ENCODE measurements at places on chromosomes 7 and 10.
A peak's percentile ranks its signal among the peaks of the same experiment; 100 is the strongest.

GRCh38 chr7:118753479-118753878 lies 529.0 kb downstream of the ANKRD7 start:
- DNase-seq = no peak

DNA sequence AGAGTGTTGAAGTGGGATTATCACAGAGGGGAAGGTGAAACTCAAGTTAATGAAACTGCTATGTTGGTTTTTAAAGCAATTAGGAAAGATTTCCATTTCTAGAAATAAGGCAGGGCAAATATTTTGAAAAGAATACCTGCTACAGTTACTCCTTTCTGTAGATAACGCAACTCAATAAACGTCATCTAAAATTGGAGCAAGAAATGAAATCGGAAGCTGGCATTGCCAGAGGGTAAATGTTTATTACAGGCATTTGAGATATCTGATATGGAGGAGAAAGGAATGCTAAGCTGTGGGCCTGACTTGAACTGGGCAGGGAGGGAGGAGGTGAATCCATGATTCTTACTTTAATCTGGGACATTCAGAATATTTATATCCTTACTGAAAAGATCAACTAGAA lies 217.0 kb upstream of the ADARB2 start:
- DNase-seq = no peak

- DNase-seq = peak; percentile 23
Measured at GRCh38 chr7:47007471-47007870, 574.4 kb downstream of the TNS3 start.

DNA sequence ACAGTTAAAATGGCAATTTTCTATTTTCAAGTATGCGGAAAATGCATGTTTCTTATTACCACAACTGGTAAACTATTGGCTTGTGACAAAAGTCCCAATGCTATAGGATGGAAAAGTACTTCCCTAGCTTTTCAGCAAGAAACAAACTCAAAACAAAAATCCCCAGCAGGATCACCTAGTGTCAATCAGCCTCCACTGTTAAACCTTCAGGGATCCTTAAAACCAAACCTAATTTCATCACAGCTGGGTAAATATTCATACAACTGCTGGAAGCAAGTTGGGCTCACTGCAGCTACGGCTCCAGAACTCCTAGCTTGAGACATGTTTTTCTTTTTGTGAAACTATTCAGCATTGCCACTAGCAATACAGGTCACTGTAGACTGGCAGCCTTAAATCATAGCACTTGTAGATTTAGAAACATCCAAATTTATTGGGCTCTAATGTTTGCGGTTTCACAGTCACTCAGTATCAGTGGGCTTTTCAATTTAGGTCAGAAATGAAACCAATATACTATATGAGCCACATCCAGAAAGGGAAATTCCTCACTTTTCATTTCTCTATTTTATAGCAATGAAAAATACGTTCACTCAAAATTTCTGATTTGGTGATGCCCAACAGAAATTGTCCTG lies 145.2 kb upstream of the ANK3 start:
- DNase-seq = no peak

GRCh38 chr10:93495654-93496321 lies 624 bp upstream of the CEP55 start:
- DNase-seq = no peak

GRCh38 chr10:114683593-114683992 lies 25.5 kb upstream of the ABLIM1 start:
- no peak for DNase-seq

DNA sequence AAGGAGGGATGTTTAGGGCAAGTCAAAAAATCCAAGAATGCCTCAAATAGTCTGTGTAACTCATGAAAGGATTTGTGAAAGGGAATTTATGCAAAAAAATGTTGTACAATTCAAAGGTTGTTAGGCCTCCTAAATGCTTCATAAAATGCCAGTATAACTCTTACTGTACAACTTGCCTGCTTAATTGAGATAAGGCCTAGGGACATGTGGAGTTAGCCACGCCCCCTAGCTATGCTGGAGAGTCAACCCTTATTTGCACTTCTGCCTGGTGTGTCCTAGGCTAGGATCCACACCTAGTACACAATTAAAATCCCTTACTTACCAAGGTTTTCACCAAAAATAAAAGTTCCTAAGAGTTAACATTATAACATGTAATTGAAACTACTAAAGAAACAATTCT lies 77.2 kb downstream of the ZNF680 start:
- no peak for DNase-seq

GRCh38 chr10:97321032-97321803 lies 2.1 kb downstream of the FRAT1 start:
- peak; percentile 33 for DNase-seq

DNA sequence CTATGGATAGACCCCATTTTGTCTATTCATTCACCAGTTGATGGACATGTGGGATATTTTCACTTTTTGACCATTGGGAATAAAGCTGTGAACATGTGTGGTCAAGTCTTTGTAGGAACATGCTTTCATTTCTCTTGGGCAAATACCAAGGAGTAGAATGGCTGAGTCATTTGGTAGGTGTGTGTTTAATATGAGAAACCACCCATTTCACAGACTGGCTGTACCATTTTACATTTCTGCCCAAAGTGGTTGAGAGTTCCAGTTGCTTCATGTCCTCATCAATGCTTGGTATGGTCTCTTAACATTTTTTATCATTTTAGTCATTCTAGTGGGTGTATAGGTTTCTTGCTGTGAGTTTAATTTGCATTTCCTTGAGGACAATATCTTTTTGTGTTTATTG lies 124.9 kb upstream of the RHEB start:
- DNase-seq = no peak

GRCh38 chr7:150396851-150397260 lies 17.7 kb downstream of the ZNF775 start:
- DNase-seq = no peak

GRCh38 chr10:101284101-101284743 lies 55.0 kb upstream of the LBX1 start:
- DNase-seq = no peak

GRCh38 chr7:48426966-48427555 lies 255.8 kb downstream of the ABCA13 start:
- no peak for DNase-seq

DNA sequence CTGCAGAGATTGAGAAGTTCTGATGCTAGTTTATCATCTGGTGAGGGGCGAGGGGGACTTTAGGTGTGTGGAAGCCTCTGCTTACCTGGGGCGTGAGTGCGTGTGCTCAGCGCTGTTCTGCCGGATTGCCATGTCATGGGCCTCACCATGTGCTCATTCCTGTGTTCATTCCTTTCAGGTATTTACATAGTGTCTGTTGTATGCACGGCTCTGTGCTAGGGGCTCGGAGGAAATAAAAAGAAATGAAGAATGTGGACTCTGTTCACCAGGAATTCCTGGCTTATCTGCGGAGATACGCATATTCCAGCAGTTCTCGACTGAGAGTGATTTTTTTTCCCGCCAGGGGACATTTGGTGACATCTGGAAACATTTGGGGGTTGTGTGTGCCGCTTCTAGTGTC lies 152.0 kb downstream of the CAMK1D start:
- no peak for DNase-seq

GRCh38 chr7:98556288-98556687 lies 60.8 kb upstream of the NPTX2 start:
- no peak for DNase-seq

- DNase-seq = no peak
Measured at GRCh38 chr10:11042357-11042756, 24.7 kb downstream of the CELF2 start.

- no peak for DNase-seq
Measured at GRCh38 chr7:113179313-113179712, 61.0 kb upstream of the SMIM30 start.

GRCh38 chr10:126690534-126690933 lies 20.0 kb upstream of the C10orf90 start:
- no peak for DNase-seq

- DNase-seq = peak; percentile 38
Measured at GRCh38 chr7:87231258-87231657, 11.7 kb upstream of the TMEM243 start.

- DNase-seq = no peak
Measured at GRCh38 chr7:4479367-4480039, 202.6 kb upstream of the FOXK1 start.

DNA sequence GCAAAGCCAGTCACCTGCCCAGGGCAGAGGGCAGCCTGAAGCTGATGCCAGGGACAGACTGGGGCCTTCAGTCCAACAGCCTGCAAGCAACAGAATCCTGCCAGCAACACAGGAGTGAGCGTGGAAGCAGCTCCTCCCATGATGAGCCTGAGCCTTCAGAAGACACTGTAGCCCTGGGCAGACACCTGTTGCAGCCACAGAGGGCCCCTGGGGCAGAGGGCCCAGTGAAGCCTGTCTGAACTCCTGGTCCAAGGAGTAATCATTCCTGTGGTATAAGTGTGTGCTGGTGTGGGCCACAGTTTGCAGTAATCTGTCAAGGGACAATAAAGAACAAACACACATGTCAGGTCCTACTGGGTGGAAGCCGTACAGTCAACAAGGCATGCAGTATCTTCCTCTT lies 2.9 kb upstream of the PFKP start:
- DNase-seq = no peak

DNA sequence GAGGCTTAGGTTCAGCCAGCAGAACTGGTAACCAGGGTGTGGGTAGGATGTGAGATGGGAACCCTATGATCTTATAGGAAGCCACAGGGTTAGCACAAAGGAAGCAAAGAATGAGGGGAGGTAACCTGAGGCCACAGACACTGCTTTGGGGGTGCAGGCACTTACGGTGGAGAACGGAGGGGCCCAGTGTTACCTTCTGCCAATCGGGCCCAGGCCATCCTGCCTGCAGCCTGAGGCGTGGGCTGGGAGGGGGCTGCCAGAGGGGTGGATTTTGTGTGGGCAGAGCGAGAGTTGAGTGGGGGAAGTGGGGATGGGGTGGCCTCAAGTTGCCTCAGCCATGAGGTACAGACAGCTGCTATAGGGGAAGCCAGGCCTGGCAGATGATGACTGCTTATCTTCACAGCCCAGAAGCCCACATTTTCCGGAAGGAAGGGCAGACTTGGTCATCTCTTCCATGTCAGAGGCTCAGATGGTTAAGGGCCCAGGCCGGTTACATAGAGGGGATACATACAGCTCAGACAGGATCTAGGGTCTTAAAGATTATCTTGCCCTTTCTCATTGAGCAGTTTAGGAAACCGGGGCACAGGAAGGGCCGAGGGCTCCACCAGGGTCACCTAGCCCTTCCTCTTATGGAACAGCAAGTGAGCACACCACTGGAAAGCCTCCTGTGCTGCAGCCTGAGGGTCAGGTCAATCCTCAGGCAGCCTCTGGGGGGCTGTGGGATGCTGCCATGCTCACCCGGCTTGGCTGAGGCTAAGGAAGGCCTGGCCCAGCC lies 24.4 kb upstream of the VSIR start:
- no peak for DNase-seq

- DNase-seq = no peak
Measured at GRCh38 chr10:9621216-9621615, 1396.5 kb upstream of the CELF2 start.

- no peak for DNase-seq
Measured at GRCh38 chr7:124489925-124490324, 275.7 kb downstream of the GPR37 start.

GRCh38 chr7:39978230-39978934 lies 28.3 kb downstream of the CDK13 start:
- DNase-seq = no peak

DNA sequence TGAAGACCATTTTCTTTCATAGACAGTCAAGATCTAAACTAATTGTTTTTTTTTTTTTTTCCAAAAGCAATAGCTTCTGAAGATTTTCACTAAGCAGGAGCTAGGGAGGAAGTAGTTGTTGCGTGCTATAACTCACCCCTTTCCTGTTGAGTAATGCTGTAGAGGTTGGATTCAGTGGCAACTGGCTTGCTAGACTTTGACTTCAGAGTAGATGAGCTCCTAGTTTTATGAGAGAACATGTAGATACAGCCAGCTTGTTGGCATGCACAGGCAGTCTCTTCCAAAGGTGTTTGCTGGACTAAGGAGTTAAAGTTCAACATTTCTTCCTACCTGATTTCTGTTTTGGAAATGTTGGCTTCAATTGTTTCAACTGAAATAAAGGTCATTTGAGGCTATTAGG lies 66.2 kb upstream of the MXI1 start:
- no peak for DNase-seq

GRCh38 chr7:45421806-45422205 lies 152.4 kb upstream of the ADCY1 start:
- no peak for DNase-seq

DNA sequence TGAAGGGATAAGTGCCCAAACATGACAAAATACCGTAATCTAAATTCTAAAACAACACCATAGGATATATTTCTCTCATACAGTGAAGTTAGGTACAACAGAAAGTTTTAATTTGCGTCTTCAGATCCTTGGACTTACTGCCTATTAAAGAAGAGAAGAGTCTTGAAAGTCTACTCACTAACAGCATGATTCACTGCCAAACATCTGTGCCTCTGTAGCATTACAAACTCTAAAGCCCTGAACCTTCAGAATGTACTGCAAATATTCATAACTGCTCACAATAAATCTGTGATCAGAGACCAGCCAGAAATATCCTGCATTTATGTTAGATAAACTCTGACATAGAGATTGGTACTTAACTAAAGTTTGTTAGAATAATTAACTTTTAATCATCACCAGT lies 365.3 kb downstream of the PARD3 start:
- DNase-seq = no peak

DNA sequence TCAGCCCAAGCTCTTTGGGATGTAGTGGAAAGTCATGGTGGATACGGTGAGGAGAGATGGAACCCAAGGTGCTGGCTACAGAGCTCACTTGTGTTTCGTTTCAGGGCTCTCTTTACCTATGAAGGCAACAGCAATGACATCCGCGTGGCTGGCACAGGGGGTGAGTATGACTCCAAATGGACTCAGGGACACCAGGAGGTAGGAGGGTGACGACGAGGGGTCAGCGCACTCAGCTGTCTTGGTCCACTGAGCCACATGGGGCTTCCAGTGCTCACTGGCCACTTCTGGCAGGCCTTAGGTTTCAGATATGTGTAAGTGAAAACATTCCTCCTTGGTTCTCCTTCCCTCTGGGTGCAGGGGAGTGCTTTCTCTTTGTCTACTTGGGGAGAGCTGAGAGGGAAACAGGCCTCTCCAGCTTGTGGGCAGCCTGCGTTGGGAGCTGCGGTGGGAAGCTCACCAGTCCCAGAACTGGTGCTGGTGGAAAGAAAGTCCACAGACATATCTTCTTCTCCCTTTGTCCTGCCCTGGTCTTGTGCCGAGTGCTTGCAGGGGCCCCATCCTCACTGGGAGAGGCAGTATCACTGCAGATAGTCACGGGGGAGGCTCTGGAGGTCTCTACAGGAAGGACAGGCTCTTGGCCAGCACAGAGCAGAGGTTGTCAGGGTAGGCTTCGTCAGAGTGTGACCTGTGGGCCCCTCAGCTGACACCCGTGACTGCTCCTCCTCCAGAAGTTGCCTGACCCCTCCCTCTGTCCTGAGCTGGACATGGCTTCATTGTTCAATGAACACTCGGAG lies 5.8 kb downstream of the DBNL start:
- no peak for DNase-seq

GRCh38 chr7:139646566-139646965 lies 123.1 kb downstream of the CLEC2L start:
- no peak for DNase-seq
